Smooth muscle cell of trachea (primary cell): ENCODE measurements at places on chromosomes 3 and 15. TPM values are rescaled to one million over a fixed set of nuclear protein-coding genes. Genes with fewer than 3 reads are reported as not detected.

The TRIM59 gene
- 14.6 and 46.5 TPM in 2 replicates for total RNA-seq

The TM6SF1 gene
- 3.0 and 3.3 TPM in 2 replicates for total RNA-seq

The PRSS50 gene
- not detected in 2 replicates for total RNA-seq

The ZNF717 gene
- 16.0 and 20.0 TPM in 2 replicates for total RNA-seq

The GOLGA6L7 gene
- total RNA-seq, result not detected in 2 replicates

The IQCB1 gene
- 6.1 and 18.2 TPM in 2 replicates for total RNA-seq

The SLC12A1 gene
- not detected in 2 replicates for total RNA-seq

The GOLGA8Q gene
- total RNA-seq, result 1.5 and 2.6 TPM in 2 replicates

The SLC24A5 gene
- total RNA-seq, result not detected in 2 replicates

The ABHD5 gene
- total RNA-seq, result 41.2 and 44.8 TPM in 2 replicates

The THAP10 gene
- 2.5 and 3.3 TPM in 2 replicates for total RNA-seq

The GOLGA6L10 gene
- under 0.01 and 0.44 TPM in 2 replicates for total RNA-seq

The RASGRF1 gene
- under 0.01 TPM in 1 of 2 replicates, not detected in the other for total RNA-seq

The GPR171 gene
- total RNA-seq, result not detected in 2 replicates

The NR1I2 gene
- not detected in 2 replicates for total RNA-seq

The IL17RE gene
- total RNA-seq, result 1.5 and 2.8 TPM in 2 replicates

The SEMA3F gene
- 7.4 and 7.6 TPM in 2 replicates for total RNA-seq

The PATL2 gene
- total RNA-seq, result 1.2 and 1.3 TPM in 2 replicates

The ARHGAP31 gene
- total RNA-seq, result 4.2 and 6.5 TPM in 2 replicates

The XRN1 gene
- total RNA-seq, result 31.1 and 52.9 TPM in 2 replicates

The FAM107A gene
- under 0.01 and 0.15 TPM in 2 replicates for total RNA-seq

The SPSB4 gene
- total RNA-seq, result not detected in 2 replicates

The A4GNT gene
- not detected in 2 replicates for total RNA-seq

The EIF3J gene
- total RNA-seq, result 25.3 and 33.7 TPM in 2 replicates

The HTD2 gene
- total RNA-seq, result 11.2 and 13.5 TPM in 2 replicates

The HRG gene
- total RNA-seq, result not detected in 2 replicates

The CCR1 gene
- total RNA-seq, result 4.5 and 7.6 TPM in 2 replicates

The HIGD2B gene
- 0.15 TPM in 1 of 2 replicates, not detected in the other for total RNA-seq

The KCNH8 gene
- total RNA-seq, result not detected in 2 replicates

The SNAPC5 gene
- 20.5 and 27.5 TPM in 2 replicates for total RNA-seq

The CLDN18 gene
- under 0.01 TPM in 1 of 2 replicates, not detected in the other for total RNA-seq

The NOX5 gene
- 0.58 and 0.83 TPM in 2 replicates for total RNA-seq

The PSMA4 gene
- total RNA-seq, result 157 and 331 TPM in 2 replicates

The RLBP1 gene
- not detected in 2 replicates for total RNA-seq
